ENCODE measurements at places on chromosomes 3 and 15.

DNA sequence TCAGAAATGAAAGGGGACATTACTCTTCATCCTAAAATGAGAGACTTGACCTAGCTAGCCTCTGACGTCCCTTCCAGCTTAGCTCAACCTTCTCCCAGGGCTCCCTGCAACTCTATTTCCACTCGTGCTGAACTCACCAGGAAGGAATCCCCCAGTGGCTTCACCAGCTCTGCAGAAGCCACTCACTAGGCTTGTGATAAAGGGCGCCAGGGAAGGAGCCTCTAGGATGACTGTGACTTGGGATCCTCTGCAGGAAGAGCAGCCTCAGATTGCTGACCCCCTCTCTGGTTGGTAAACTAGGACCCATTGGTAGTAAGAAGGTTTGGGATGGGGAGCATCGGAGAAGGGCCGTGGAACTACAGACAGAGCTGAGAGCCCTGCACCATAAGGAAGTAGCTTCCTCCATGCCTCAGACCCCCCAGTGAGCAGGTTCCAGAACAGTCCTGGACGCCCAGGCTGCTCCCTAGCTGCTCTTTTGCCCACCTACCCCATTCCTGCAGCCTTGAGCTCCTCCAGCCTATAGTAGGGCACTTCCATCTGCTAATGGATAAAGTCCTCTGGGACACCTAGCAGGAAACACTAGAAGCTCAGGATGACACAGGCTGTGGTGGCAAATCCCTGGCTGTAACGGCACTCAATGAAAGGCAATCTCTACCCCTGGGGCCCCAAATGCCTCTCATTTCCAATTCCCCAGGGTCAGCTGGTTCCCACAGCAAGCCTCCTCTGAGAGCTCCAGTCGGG, 26.0 kb downstream of the PLA2G4F start:
- no peak for DNase-seq

GRCh38 chr3:79973917-79974595, 206.3 kb upstream of the ROBO1 start:
- DNase-seq, result no peak

DNA sequence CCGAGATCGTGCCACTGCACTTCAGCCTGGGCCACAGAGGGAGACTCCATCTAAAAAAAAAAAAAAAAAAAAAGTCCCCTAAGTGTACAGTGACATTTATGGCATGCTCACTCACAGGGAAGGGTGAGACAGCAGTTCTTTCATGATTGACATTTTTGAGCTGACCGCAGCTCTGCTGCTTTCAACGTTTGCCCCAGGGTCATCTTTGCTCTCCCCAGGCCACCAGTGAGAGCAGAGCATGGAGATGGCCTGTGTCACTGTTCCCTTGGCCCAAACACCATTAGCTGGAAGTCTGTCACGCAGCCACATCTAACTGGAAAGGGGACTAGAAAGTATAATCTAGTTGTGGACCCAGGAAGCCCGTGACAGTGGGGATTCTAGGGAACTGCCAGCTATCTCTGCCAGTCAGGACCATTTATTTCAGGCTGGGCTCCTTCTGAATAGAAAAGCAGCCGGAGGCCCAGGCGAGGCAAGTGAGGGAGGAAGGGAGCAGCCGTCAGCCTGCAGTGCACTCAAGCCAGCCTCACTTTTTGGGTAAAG, 193.4 kb upstream of the HES1 start:
- DNase-seq, result no peak

DNA sequence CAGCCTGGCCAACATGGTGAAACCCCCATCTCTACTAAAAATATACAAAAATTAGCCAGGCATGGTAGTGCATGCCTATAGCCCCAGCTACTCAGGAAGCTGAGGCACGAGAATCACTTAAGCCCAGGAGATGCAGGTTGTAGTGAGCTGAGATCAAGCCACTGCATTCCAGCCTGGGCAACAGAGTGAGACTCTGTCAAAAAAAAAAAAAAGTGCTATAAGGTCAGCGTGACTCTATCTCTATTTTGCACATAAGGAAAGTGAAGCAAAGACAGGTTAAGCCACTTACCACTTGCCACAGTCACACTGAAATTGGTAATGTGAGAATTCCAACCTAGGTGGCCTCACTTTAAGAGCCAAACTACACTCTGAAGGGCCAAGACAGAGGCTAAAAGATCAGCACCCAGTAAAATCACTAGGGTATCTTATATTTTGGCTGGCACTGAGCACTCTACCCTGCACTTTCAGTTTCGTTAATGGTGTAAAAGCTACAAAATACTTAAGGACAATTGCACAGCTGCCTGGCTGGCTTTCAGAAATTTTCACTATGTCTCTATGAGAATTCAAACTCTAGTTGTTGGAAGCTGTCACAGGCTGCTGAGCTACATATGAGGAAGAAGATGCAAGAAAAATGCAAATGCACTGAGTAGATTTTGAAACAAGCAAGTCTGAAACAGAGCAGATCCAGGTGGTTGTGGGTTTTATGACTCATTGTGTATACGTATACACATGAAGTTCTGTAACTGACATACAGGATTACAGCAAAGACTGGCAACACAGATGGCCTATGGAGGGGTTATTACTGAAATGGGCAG, 32.7 kb downstream of the TRANK1 start:
- peak; percentile 25 for DNase-seq

DNA sequence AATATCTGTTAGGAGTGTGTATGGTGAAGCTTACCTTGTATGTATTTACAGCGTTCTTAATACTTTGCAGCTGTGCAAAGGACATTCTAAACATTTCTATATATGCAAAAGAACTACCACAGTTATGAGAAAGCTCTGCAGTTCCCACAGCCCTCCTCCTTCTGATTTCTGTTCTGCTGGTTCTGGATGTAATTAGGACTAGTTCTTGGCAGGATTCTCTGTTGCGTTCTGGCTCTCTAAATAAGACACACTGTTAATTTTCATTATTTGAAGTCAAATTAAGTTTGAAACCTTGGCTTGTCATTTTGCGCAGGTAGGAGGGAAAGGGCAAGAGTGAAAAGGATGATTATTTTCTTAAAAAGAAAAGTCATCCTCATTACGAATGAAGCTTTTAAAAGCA, 76.4 kb downstream of the FNDC3B start:
- DNase-seq, result no peak

DNA sequence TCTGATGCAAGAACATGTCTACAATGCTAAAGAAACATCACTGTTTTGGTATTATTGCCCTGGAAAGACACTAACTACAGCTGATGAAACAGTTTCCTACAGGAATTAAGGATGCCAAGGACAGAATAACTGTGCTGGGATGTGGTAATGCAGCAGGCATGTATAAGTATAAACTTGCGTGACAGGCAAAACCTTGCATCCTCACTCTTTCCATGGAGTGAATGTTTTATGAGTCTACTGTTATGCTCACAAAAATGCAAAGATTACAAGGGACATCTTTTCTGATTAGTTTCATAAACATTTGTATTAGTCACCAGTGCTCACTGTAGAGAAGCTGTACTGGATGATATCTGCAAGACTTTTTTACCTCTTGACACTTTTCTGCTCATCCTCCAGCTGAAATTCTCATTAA, 143.6 kb downstream of the NAALADL2 start:
- DNase-seq, result no peak

DNA sequence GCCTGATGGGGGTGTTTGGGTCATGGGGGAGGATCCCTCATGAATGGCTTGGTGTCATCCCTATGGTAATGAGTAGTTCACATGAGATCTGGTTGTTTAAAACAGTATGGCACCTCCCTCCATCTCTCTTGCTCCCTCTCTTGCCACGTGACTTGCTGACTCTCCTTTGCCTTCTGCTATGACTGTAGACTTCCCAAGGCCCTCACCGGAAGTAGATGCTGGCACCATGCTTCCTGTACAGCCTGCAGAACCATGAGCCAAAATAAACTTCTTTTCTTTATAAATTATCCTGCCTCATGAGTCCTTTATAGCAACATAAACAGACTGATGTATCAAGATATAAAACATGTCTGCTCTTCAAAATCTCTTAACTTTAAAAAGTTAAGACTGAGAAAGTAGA, 96.1 kb downstream of the TFDP2 start:
- no peak for DNase-seq

DNA sequence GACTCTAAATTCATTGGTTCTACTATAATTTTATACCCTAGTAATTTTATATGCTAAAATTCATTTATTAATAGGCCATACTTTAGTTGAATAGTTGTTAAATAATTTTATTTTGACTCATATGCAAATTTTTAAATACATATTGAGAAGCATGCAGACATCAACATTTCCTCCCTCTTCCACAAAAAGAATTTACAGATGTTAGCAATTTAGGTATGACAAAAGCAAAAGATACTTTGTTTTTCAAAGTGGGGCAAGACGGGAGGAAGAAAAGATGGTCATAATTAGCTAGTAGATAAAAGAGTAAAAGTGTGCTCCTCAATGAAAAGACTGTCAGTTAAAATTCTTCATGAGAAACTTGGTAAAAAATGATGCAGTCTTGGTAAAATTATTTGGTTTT, 148.9 kb upstream of the TSPAN3 start:
- no peak for DNase-seq

- no peak for DNase-seq
Measured at GRCh38 chr3:131147534-131147933, 120.9 kb downstream of the NEK11 start.

- DNase-seq, result no peak
Measured at GRCh38 chr3:149969110-149969939, 1.4 kb downstream of the PFN2 start.

Data from effector CD4-positive, alpha-beta T cell (primary cell).